EH (cell line): ENCODE measurements at places on chromosomes 16 and 17.

- no peak for DNase-seq
These were observed 40.9 kb downstream of the PIK3R5 start for GRCh38 chr17:8924595-8924994.

DNA sequence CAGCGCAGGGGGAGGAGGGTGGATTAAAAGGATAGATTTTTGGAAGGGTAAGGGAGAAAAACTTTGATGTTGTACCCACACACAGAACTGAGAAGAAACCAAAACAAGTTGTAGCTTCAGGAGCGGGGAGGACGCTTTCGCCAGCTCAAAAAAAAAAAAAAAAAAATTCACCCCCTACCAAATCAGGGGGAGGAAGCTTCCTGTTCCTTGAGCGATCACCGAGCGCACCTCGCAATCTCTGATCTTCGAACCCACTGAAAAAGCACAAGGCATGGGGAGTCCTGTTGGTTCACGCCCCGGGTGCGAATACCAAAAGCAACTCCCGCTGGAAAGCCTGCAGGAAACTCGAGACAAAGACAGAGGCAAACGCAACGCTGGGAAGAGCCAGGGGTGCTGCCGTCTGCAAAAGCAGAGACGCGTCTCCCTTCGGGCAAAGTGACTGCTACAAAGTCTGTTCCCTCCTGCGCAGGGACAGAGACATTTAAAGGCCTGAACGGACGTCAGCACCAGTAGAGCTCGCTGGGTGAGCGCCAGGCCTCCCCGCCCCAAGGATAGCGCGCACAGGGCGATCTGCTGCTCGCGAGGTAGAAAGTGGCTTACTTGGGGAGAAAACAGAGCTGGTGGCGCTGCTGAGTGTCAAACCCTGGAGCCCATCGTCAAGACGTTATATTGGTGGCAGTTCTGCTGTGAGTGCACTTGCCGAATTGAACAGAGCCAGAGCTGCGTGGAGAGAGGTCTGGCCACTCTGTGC, 190.4 kb downstream of the USP22 start:
- peak; percentile 5 for DNase-seq

GRCh38 chr17:7367083-7367482, 12.1 kb downstream of the TMEM95 start:
- no peak for DNase-seq

DNA sequence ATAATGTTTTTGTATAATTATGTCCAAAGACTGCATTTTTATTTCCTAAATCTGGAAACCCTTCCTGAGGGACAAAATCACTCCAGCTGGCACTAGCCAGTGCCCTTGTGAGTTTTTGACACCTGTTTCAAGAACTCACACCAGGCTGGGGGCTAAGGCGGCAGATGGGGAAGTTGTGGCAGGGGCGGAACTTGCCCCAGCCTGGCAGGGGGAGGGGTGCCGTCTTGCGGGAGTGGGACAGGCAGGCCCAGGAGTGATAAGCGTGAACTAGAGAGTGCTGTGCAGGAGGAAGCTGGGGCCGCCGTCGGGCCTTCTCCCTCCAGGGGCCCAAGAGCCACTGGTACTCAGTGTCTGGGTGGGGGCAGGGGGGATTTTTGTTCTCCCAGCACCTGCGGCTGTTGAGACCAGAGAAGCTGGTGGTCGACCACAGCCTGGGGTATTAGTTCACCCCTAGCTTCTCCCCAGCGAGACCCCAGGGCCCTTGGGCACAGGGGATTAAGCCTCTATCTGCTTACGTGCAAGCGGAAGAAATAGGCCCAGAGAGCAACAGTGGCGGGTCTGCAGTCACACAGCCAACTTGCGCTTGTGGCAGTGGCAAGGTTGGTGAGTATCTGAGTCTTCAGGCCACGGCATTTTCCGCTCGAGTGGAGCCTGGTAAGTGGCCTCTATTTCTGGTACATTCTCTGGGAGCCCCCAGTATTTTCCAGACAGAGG, 40.2 kb upstream of the PLCG2 start:
- no peak for DNase-seq

GRCh38 chr17:28001149-28001548, 41.3 kb upstream of the NLK start:
- DNase-seq: peak; percentile 8

GRCh38 chr17:81402981-81403467, 7.8 kb downstream of the BAHCC1 start:
- no peak for DNase-seq

- no peak for DNase-seq
These were observed 12.0 kb upstream of the KRT19 start for GRCh38 chr17:41539979-41540701.

- no peak for DNase-seq
These were observed 11.6 kb upstream of the GOSR2 start for GRCh38 chr17:46911311-46911710.

GRCh38 chr17:45975640-45976295, 23.3 kb upstream of the STH start:
- DNase-seq: no peak

DNA sequence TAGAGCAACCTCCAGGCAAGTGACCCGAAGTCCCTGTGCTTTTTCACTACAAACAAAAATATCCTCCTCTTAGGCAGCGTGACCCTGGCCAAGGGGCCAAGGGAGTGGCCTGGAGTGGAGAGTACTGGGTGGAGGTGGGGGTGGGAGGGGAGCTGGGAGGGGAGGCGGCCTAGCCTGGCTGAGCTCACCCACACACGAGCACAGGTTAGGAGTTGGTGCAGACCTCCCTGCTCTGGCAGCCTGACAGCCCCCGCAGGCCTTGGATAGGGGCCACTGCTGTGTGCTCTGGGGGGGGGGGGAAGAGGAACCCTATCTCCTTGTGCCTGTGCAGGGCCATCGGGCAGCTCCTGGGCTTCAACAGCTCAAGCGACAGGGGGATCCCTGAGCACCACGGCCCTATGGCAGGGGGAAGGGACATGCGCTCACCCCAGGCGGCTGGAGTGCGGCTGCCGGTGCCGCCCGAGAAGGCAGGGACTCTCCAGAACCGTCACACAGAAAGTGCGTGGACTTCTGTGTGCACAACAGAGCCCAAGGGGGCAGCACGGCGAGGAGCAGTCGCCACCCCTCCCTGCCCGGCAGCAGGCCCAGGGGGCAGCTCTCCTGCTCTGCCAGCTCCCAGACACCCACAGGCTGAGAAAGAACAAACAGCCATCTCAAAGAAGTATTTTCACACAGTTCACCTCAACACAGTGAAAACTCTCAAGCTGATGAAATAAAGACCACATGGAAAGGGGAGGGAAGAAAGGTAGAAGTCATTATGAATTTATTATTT, 13.3 kb downstream of the SLC16A3 start:
- no peak for DNase-seq

DNA sequence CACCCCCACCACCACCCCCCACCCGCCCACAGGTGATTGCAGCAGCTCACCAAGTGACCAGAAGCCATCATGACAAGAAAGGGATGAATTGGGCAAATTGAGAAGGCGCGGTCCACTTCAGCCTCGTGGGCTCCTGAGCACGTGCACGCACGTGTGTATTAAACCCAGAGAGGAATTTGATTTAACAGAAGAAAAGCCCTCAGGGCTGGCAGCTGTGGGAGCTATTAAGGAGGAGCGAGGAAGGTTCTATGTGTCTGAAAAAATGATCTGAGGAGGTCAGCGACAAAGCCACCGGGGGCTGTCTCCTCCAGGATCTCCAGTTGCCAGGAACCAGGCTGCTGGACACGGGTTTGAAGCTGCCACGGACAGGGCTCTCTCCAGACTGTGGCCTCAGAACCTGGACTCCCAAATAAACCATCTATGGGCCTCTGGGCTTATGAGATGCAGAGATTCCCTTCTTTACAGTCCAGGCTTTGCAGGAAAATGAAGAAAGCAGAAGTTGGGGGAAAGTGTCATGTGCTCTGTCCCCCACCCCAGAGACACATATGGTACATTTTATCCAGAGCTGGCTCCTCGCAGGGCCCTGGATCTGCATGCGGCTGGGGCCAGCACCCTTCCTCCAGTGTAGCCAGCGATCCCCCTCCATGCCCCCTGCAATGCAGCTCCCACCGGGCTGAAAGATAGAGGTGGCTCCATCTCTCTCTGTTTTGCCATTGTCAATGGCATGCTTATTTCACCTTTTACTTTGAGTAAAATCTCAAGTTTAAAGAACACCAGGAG, 219.7 kb upstream of the RPL38 start:
- DNase-seq: no peak

GRCh38 chr16:74465851-74466685, 44.8 kb upstream of the CLEC18B start:
- no peak for DNase-seq

DNA sequence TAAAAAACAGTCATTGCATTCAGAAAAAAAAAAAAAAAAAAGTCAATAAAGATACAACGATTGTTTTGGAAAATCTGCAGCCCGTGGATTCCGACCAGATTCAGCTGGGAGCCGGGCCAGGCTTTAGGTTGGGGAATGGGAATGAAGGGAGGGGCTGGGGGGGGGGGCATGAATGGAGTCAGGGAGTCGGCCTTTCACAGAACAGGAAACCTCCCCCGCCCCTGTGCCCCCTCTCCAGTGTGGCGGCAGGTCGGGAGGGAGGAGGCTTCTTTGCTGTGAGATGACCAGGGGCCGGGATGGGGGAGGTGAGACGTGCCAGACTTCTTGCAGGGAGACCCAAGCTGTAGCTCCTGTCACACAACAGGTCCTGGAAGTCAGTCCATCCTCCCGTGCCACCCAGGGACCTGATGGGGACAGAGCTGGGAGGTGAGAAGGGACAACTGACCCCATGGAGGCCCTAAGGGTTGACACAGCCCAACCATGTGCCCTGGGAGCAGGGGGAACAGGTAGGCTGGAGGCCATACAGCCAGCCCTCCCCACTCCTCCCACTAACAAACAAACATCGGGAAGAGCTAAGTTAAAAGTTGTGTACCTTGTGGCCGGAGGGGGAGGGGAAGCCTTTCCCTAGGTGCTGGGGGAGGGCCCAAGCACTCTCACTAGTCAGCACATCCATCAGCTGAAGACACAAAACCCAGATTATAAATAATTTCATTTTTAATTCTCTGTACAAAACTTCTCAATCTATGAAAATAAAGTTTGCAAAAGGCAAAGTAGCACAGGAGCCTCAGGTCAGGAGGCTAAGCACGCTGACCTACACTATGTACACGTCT, 25.2 kb downstream of the SREBF1 start:
- no peak for DNase-seq

DNA sequence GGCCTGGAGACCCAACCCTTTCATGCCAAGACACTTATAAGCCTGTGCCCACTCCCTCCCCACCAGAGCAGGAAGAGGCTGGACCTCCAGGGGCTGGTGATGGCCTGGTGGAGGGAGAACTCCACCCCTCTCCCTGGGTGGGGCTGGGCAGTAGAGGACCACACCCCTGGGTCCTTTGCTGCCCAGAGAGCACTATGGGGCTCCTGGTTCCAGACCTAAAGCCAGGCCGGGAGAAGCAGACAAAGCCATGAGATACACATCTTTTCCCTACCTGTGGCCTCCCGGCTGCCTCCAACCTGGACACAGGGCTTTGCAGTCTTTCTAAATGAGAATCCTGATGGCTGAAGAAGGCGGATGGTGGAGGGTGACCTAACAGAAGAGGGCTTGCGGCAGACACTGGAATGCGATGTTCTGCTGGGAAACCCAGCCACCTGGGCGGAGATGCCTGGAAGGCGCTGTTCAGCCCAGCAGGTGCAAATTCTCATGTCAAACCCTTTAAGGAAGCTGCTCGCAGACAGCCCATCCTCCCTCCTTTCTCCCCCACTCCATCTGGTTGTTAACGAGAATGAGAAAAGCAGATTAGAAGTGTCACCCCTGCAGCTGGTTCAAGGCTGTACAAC, 43.9 kb upstream of the KIFC3 start:
- DNase-seq: no peak

DNA sequence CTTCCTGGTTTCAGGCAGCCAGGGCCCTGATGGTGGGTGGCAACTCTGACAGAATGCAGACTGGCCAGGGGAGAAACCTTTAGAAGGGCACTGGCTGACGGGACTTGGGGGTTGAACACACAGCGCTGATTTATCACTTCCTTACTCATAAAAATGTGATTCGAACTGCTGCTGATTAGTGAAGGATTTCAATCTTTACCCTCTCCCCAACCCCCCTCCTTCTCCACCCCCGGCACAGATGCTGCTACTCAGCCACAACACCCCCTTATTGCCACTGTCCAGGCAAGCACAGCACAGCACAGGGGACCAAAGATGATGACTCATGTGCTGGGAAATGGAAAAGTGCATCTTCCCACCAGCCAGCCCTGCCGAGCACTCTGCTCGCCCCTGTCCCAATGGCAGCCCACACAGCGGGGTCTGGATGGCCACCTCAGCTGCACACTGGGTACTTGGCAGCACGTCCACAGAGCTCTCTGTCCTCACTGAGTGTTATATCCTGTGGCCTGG, 70.1 kb downstream of the SMG6 start:
- DNase-seq: peak; percentile 94

- DNase-seq: no peak
These were observed 23.6 kb downstream of the C16orf90 start for GRCh38 chr16:3471518-3472176.

DNA sequence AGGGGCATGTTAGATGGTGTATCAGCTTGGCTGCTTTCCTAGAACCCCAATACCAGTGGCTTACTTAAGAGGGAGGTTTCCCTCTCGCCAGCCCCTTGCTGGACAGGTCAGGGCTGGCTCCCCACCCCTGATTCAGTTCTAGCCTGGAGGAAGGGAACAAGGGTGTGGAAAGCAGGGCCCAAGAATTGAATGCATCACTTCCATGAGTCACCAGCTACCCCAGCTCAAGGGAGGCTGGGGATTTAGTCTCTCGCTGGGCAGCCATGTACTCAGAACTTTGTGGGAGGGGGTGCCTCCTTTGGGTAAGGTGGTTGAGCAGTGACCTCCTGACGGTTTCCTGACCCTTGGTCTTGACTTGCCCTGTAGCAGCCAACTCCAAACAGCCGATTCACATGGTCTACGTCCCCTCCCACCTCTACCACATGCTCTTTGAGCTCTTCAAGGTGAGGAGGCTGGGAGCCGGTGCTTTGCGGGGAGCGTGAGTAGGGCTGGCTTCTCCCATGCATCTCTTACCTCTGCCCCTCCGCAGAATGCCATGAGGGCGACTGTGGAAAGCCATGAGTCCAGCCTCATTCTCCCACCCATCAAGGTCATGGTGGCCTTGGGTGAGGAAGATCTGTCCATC, 12.8 kb downstream of the PDK2 start:
- peak; percentile 64 for DNase-seq
